COR-L47 (cell line): ENCODE measurements at places on chromosomes 2 and 18.

DNA sequence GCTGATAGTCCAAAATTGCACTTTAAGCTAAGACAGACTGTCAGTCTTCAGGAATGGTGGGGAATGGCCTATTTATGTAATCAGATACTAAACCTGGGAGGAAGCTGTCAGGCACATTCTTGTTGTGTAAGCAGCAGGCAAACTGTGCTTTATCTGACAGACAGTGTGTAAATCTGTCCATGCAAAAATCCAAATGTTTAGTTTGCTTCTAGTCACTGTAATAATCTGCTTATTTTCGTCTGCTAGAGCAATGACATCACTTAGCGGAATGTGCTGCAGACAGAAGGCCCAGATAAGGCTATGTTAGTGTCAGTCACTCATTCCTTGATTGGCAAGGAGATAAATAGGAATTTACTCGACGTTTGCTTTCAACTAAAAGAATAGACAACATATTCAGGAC lies 263.5 kb downstream of the ZNF407 start:
- DNase-seq, result no peak

DNA sequence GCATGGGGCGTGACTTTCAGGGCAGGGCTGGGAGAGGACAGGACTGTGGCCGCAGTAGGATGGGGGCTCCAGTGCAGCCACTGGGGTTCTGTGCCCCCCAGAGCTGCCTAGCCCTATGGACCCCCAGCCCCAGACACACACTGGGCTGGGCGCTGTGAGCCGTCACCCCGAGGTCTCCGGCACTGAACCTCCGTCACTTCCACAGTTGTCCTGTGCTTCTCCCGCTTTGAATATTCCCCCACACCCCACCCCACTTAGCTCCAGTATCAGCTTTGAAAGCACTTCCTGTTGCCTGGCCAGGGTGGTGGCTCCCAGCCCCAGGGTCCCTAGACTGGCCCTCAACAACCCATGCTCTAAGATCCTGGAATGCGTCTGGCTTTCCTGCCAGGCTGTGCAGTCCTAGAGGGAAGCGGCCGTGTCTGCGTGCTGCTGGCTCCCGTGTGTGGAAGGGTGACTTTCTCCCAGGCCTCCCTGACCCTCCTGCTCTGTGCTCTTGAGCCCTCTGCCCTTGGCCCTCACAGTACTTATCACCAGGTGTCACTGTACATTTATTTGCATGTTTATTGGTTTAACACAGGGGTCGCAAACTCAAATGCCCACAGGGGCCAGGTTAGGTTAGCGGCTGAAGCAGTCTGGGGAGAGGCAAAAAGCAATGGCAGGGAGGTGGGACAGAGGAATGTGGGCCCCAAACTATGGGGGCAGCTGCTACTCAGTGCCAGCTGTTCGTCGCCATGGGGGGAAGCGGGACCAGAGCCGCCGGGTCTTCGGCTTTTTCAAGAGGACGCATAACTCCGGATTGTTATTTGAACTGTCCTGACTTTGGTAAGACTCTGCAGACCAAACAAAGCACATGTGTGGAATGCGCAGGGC lies 9.9 kb downstream of the OBSL1 start:
- DNase-seq, result no peak

- DNase-seq, result no peak
Measured at GRCh38 chr18:28514699-28515098, 337.8 kb upstream of the CDH2 start.

DNA sequence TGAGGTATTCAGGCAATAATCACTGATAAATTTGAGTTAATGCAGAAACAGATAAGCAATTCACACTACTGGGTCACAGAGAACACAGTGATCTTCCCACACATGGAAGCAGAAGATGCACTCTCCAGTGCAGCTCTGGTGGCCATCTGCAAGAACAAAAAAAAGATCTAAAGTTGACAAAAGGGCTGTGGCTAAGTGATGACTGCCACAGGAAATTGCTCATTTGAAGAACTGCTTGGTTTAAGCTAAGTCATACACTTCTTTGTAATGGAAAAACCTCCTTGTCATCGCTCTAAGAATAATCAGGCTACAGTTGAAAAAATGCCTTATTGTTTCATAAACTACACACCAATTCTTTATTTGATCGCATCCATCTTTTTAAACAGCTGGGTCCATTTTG lies 115.1 kb downstream of the DTNB start:
- DNase-seq, result no peak

DNA sequence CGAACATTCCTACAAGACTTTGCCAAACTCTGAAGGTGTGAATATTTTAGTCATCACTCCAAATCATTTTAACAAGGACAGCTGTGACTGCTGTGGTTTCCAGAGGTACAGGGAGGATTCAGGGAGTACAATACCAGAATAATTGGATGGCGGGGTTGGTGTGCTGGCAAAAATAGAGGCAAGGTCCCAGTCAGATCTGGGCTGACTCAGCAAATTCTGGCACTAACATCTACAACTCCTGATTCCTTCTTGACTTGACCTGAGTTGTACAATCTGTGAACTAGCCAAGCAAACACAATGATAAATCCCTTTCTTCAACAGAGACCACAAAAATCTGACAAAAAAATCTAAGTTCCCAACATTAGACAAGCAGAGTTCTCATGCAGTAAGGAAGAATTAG lies 40.4 kb downstream of the RMP24 start:
- DNase-seq, result no peak

GRCh38 chr2:196989496-196989895 lies 63.0 kb upstream of the PGAP1 start:
- DNase-seq, result no peak
